ENCODE measurements at places on chromosomes 16 and 17. TPM values are rescaled to one million over a fixed set of nuclear protein-coding genes. Genes with fewer than 3 reads are reported as not detected.

GRCh38 chr17:45313996-45314740 is 2.7 kb downstream of the MAP3K14 start:
- peaks cover 39% of the 10 kb centered on the region for H3K4me1 ChIP-seq
- H3K4me3 ChIP-seq: peak overlapping the region; percentile 82
- no peaks in the 10 kb centered on the region for H3K27me3 ChIP-seq
- H3K27ac ChIP-seq: no peak overlapping the region
- H3K36me3 ChIP-seq: peaks cover 3% of the 10 kb centered on the region

Gene SLFN13
- 2.1 TPM for total RNA-seq

Gene NPIPA5
- 3.1 TPM for total RNA-seq

- H3K27ac ChIP-seq: no peak overlapping the region
- H3K27me3 ChIP-seq: peaks cover 5% of the 10 kb centered on the region
- peaks cover 3% of the 10 kb centered on the region for H3K4me1 ChIP-seq
- peak; percentile 59 for DNase-seq
- H3K36me3 ChIP-seq: no peaks in the 10 kb centered on the region
Observed at GRCh38 chr16:24609740-24610415, 70.5 kb downstream of the RBBP6 start.

- no peaks in the 10 kb centered on the region for H3K4me1 ChIP-seq
- H3K27me3 ChIP-seq: no peaks in the 10 kb centered on the region
- H3K36me3 ChIP-seq: no peaks in the 10 kb centered on the region
- no peak overlapping the region for H3K27ac ChIP-seq
- no peak for DNase-seq
Observed at GRCh38 chr16:5326395-5326794, 228.8 kb upstream of the EEF2KMT start.

Gene METTL2A
- total RNA-seq: 18.5 TPM

Gene RASL10B
- 4.1 TPM for total RNA-seq

DNA sequence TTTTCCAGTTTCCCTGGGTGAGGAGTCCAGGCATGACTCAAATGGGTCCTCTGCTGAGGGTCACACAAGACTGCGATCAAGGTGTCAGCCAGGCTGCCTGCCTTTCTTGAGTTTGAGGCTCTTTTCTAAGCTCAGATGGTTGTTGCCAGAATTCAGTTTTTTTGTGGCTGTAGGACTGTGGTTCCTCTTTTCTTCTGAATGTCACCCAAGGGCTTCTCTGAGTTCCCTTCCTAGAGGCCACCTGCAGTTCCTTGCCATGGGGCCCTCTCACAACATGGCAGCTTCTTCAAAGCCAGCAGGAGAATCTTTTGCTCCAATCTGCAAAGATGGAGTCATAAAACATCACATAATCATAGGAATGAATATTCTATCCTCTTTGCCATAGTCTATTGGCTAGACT is 17.5 kb downstream of the LIMD2 start:
- DNase-seq: no peak
- no peaks in the 10 kb centered on the region for H3K27me3 ChIP-seq
- no peak overlapping the region for H3K4me3 ChIP-seq

Gene GUCY2D
- not detected for total RNA-seq

DNA sequence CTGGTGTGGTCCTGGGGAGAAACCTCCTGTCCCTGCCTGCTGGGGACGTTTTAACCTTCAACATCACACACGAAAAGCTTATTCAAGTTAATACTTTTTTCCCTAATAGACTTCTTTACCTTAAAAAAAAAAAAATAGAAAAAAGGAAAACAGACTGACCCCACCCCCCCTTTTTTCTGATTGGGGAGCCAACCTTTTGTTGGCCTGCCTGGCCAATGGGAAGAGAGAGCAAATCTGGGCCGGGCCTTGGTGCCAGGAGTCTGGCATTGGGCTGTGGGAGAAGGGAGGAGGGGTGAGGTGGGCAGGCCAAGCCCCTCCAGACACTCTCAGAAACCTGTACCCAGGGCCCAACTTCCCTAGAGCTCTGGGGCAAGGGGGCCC is 3.0 kb downstream of the CBX8 start:
- H3K36me3 ChIP-seq: peaks cover 6% of the 10 kb centered on the region
- H3K27ac ChIP-seq: peak overlapping the region; percentile 89
- H3K4me3 ChIP-seq: peak overlapping the region; percentile 61
- DNase-seq: no peak
- H3K4me1 ChIP-seq: peaks cover 13% of the 10 kb centered on the region

Gene HSD17B1
- 2.6 TPM for total RNA-seq

DNA sequence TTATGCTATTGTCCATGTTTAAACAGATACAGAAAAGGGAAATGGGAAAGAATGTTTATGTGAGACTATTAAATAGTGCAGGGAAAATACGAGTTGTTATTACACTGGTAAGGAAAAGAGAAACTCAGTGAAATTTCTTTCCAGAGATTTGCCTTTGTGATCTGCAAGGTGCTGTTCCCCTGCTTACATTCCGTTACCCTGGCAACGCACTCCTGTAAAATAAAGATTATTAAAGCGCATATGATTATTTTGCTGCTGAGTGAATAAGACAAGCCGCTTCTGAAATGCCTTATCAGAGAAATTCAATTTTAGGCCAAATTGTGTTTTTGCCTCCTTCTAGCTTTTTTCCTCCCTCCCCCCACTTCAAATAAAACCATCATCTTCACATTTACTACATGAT is 328.6 kb upstream of the PMFBP1 start:
- H3K4me1 ChIP-seq: no peaks in the 10 kb centered on the region
- no peak overlapping the region for H3K27ac ChIP-seq
- no peak overlapping the region for H3K4me3 ChIP-seq
- no peaks in the 10 kb centered on the region for H3K36me3 ChIP-seq
- no peak for DNase-seq
- no peaks in the 10 kb centered on the region for H3K27me3 ChIP-seq

- H3K4me3 ChIP-seq: no peak overlapping the region
- H3K4me1 ChIP-seq: no peaks in the 10 kb centered on the region
- no peak overlapping the region for H3K27ac ChIP-seq
- peaks cover 24% of the 10 kb centered on the region for H3K36me3 ChIP-seq
Observed at GRCh38 chr16:3484318-3485096, 10.8 kb downstream of the C16orf90 start.

DNA sequence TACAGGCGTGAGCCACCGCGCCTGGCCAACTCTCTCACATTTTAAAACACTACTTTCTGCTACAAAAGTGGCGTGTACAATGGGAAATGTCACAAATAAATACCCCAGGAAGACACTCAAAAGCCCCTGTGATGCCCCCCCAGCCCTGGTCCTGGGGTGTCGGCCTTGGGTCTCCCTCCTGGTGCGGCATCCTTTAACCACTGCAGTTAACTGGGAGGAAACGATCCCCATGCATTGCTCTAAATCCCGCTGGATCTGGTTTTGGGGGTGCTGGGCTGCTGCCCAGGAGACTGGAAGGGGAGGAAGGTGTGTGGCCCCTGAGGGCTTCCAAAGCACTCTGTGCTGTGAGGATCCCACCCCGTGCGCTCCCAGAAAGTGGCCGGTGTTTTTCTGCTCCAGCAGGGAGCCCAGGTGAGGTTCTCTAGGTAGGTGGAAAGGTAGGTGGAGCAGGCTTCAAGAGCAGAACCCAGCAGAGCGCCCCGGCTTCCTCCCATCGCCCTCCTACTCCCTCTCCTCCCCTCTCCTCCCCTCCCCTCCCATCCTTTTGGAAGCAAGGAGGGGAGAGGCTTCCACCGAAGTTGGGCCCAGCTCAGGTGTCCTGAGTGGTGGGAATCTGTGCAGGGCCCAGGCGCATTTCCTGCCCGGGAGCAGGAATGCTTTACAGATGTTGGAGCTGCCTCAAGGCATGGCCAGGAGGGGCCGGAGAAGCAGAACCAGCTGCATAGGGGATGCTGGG is 363.3 kb downstream of the SEC14L1 start:
- no peak overlapping the region for H3K4me3 ChIP-seq
- no peaks in the 10 kb centered on the region for H3K27me3 ChIP-seq
- no peak overlapping the region for H3K27ac ChIP-seq
- DNase-seq: no peak
- peaks cover 10% of the 10 kb centered on the region for H3K36me3 ChIP-seq

DNA sequence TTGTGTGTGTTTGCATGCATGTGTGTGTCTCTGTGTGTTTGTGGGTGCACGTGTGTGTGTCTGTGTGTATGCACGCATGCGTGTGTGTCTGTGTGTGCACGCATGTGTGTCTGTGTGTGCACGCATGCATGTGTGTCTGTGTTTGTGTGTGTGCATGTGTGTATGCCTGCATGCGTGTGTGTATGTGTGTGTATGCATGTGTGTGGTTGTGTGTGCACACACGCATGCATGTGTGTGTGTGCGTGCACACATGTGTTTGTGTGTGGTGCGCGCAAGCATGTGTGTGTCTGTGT is 239.9 kb upstream of the TNRC6C start:
- H3K4me1 ChIP-seq: no peaks in the 10 kb centered on the region
- H3K27ac ChIP-seq: no peak overlapping the region
- H3K4me3 ChIP-seq: no peak overlapping the region
- no peak for DNase-seq
- no peaks in the 10 kb centered on the region for H3K36me3 ChIP-seq
- no peaks in the 10 kb centered on the region for H3K27me3 ChIP-seq

Gene HSD17B2
- total RNA-seq: 0.33 TPM

Gene PHOSPHO1
- 0.17 TPM for total RNA-seq

Gene MRC2
- 246 TPM for total RNA-seq

DNA sequence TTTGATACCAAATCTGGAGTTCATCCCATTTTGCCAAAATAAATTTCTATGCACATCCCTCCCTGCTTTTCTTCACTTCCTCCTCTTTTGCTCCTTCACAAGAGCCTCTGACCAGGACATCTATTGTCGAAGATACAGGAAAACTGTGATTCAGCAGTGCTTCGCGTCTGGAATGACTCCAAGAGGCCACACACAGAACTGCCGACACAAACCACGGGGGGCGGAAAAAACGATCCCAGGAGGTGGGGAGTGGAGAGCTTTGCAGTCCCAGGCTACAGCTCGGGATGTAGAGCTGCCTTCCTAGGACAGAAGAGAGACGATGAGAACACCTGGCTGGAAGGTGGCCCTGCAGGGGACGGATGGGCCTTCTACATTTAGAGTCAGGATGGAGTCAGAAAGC is 102.8 kb downstream of the XYLT1 start:
- no peak overlapping the region for H3K4me3 ChIP-seq
- H3K36me3 ChIP-seq: no peaks in the 10 kb centered on the region
- no peak overlapping the region for H3K27ac ChIP-seq
- peaks cover 8% of the 10 kb centered on the region for H3K4me1 ChIP-seq
- no peaks in the 10 kb centered on the region for H3K27me3 ChIP-seq

GRCh38 chr16:8936421-8936820 is 27.3 kb downstream of the USP7 start:
- no peak overlapping the region for H3K27ac ChIP-seq
- no peaks in the 10 kb centered on the region for H3K36me3 ChIP-seq
- DNase-seq: peak; percentile 77
- no peaks in the 10 kb centered on the region for H3K27me3 ChIP-seq
- no peaks in the 10 kb centered on the region for H3K4me1 ChIP-seq

Gene CPPED1
- 5.6 TPM for total RNA-seq

GRCh38 chr17:54888981-54889380 is 11.7 kb upstream of the TOM1L1 start:
- H3K36me3 ChIP-seq: no peaks in the 10 kb centered on the region
- DNase-seq: no peak
- no peak overlapping the region for H3K4me3 ChIP-seq
- no peaks in the 10 kb centered on the region for H3K4me1 ChIP-seq
- H3K27me3 ChIP-seq: no peaks in the 10 kb centered on the region

DNA sequence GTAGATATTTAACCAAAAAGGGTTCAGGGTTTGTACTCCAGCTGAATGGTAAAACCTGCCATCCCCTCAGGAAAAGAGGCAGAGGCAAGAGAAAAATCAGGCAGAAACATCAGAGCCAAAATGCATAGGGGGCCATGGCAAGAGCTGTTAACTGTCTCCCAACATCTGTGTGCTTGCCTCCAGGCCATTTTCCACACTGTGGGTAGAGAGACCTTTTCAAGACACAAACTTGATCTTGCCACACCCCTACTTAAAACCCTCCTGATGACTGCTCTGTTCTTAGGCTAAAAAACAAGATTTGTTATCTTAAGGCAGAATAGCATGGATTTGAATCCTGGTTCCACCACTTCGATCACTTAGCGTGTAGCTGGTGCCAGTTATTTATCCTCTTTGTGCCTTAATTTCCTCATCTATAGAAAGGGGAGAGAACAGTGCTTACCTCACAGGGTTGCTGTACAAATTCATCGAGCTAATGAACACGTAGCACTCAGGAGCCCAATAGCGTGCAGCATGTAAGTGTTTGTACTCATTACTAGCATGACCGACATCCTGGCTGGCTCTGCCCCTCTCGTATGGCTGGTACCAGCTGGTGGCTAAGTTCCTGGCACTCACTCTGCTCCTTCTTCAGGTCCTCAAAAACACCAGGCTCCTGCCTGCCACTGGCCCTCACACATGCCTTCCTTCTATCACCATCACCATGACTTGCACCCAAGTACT is 25.8 kb downstream of the STAT3 start:
- no peaks in the 10 kb centered on the region for H3K36me3 ChIP-seq
- H3K27ac ChIP-seq: no peak overlapping the region
- no peak for DNase-seq
- no peaks in the 10 kb centered on the region for H3K4me1 ChIP-seq
- no peaks in the 10 kb centered on the region for H3K27me3 ChIP-seq

Gene KPNA2
- total RNA-seq: 20.3 TPM

DNA sequence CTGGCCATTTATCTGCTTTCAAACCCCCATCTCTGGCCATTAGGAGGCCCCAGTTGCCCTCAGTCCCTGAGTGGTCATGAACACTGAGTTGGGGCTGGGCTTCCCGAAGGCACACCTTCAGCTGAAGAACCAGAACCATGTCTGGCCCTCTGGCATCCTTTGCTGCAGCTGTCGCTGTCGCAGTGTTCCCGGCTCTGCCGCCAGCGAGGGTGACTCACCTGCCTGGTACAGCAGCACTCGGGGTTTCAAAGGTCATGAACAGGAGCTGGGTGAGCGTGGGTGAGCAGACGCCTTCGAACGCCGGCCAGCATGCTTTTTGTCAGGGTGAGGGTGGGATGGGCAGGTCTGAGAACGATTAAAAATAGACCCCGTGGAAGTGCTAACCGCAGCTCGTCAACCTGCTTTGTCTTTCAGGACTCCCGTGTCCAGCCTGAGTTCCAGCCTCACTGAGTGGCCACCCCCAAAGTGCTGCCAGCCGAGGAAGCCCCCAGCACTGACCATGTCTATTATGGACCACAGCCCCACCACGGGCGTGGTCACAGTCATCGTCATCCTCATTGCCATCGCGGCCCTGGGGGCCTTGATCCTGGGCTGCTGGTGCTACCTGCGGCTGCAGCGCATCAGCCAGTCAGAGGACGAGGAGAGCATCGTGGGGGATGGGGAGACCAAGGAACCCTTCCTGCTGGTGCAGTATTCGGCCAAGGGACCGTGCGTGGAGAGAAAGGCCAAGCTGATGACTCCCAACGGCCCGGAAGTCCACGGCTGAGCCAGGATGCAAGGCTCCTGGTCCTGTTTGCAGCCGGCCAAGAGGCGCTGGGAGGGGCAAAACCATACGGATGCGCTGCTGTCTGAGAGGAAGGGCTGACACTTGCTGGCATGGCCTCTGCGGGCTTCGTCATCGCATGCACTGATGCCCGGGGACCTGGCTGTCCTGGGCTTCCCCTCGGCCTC is 7.6 kb downstream of the SNN start:
- H3K27me3 ChIP-seq: no peaks in the 10 kb centered on the region
- peaks cover 17% of the 10 kb centered on the region for H3K36me3 ChIP-seq
- DNase-seq: peak; percentile 40
- H3K27ac ChIP-seq: no peak overlapping the region

Gene TPSB2
- total RNA-seq: not detected

Gene DPEP3
- not detected for total RNA-seq

Gene SLFN14
- not detected for total RNA-seq

GRCh38 chr16:4116325-4117249 is at the start of gene ADCY9:
Gene ADCY9 (minus strand): TSS chr16:4116442. CDS start chr16:4115442, 1,000 bp downstream.
- DNase-seq: peak; percentile 84
- peak within 1 kb of the TSS; percentile 63 for H3K4me3 ChIP-seq
- peak within 1 kb of the TSS; percentile 77 for H3K27ac ChIP-seq
- peaks cover 18% of the 10 kb centered on the region for H3K4me1 ChIP-seq

- peak; percentile 64 for DNase-seq
- no peaks in the 10 kb centered on the region for H3K27me3 ChIP-seq
- peak overlapping the region; percentile 67 for H3K27ac ChIP-seq
- H3K4me1 ChIP-seq: peaks cover 2% of the 10 kb centered on the region
- H3K4me3 ChIP-seq: no peak overlapping the region
Observed at GRCh38 chr17:42337442-42337841, 49.1 kb downstream of the STAT5A start.

Data from fibroblast of lung (primary cell).